Right cardiac atrium (tissue), 5 donors: ENCODE measurements at places on chromosomes 16 and 17. TPM values are rescaled to one million over a fixed set of nuclear protein-coding genes. Genes with fewer than 3 reads are reported as not detected.
A peak's percentile ranks its signal among the peaks of the same experiment; 100 is the strongest.

DNA sequence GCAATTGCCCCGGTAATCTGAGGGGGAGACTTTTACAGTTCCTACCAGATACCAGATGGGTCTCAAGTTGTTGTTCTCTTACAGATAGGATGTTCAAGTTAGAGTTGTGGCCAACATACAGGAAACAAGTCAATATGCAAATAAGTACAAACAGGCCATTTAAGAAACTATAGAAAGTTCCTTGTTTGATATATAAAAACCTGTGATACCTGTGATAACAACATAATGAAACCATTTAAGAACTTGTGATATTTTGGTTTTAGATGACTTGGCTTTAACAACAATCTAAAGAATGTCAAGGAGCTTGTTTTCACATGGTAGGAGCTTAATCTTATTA lies 16.8 kb downstream of the CDR2 start:
- DNase-seq, result no peak

DNA sequence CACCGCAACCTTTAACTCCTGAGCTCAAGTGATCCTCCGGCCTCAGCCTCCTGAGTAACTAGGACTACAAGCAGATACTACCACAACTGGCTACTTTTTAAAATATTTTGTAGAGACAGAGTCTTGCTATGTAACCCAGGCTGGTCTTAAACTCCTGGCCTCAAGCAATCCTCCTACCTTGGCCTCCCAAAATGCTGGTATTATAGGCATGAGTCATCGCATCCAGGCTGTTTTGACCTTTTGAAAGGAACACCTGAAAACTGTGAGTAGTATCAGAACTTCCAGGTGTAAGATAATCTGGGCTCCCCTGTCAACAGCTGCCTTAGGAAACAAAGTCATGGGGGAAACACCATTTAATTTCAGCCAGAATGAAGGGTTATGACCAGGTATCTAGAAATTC lies 77.5 kb downstream of the CYTH1 start:
- no peak for DNase-seq

GRCh38 chr16:81266680-81267095 lies 28.2 kb downstream of the BCO1 start:
- DNase-seq, result no peak

DNA sequence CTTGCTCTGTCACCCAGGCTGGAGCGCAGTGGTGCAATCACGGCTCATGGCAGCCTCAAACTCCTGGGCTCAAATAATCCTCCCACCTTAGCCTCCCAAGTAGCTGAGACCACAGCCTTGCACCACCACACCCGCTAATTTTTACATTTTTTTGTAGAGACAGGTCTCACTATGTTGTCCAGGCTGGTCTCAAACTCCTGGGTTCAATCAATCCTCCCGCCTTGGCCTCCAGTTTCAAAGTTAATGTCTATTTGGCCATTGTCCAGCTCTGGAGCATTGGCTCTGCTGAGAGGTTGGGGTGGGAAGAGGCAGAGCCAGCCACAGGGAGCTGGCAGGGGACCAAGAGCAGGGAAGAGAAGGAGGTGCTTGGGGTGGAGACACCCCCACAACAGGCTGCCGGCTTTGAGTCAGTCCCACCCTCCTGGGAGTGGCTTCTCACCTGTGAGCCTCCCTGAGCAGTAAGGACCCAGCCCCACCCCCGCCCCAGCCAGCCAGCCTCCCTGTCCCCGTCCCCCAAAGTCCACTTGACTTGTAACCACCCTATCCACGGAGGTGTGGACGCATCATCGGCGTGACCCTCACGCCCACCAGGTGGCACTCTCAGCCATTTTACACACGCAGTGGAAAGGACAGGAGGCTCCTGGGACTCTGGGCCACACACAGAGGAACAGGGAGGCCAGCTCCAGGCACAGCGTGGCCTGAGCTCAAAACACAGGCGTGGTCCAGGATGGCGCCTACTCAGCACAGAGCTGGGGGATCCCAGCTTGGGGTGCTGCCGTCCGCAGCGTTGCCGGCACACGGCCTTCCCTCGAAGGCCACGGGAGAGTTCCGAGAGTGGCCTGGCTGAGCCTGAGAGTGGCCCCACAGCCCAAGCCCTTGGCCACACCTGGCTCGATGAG lies 22.8 kb upstream of the PVALEF start:
- DNase-seq, result peak; percentile 93

GRCh38 chr16:9898555-9898954 lies 283.7 kb downstream of the GRIN2A start:
- no peak for DNase-seq

DNA sequence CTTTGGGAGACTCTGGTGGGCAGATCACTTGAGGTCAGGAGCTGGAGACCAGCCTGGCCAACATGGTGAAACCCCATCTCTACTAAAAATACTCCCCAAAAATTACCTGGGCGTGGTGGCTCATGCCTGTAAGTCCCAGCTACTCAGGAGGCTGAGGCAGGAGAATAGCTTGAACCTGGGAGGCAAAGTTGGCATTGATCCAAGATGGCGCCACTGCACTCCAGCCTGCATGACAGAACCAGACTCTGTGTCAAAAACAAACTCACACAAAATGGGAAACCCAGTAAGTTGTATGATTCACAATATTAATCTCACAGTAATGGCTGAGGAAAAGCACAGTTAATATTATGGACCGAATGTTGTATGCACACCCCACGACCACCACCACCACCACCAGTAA lies 24.3 kb downstream of the WSB1 start:
- no peak for DNase-seq

DNA sequence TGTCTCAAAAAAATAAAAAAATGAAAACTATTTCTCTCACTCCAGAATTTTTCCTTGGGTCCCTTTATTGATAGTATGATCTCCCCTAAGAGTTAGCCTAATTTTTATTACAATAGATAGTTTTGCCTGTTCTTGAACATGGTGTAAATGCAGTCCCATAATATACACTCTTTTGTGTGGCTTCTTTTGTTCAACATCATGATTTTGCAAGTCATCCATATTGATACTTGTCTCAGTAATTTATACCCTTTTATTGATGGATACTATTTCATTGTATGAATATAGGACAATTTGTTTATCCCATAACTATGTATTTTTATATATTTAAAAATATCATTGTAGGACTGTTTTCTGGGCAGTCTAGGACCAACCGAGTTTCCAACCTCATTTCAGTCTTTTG lies 207.0 kb downstream of the UTP18 start:
- no peak for DNase-seq

GRCh38 chr16:79943736-79944135 lies 343.2 kb upstream of the MAF start:
- DNase-seq, result no peak

SLC7A6 gene
- polyA plus RNA-seq, result 25.0 TPM

SLC16A6 gene
- polyA plus RNA-seq, result 0.23 TPM

PLEKHG4 gene
- 2.2 TPM for polyA plus RNA-seq
